ENCODE measurements at places on chromosomes 13 and 19.
A peak's percentile ranks its signal among the peaks of the same experiment; 100 is the strongest.

- DNase-seq: no peak
Measured at GRCh38 chr13:39266426-39266825, 228.2 kb downstream of the NHLRC3 start.

GRCh38 chr13:87169337-87169736, 501.8 kb upstream of the SLITRK5 start:
- no peak for DNase-seq

- DNase-seq: no peak
Measured at GRCh38 chr13:85379433-85379832, 419.8 kb downstream of the SLITRK6 start.

- DNase-seq: no peak
Measured at GRCh38 chr19:30381366-30381765, 9.2 kb downstream of the ZNF536 start.

- no peak for DNase-seq
Measured at GRCh38 chr19:29528946-29529645, 3.3 kb downstream of the VSTM2B start.

DNA sequence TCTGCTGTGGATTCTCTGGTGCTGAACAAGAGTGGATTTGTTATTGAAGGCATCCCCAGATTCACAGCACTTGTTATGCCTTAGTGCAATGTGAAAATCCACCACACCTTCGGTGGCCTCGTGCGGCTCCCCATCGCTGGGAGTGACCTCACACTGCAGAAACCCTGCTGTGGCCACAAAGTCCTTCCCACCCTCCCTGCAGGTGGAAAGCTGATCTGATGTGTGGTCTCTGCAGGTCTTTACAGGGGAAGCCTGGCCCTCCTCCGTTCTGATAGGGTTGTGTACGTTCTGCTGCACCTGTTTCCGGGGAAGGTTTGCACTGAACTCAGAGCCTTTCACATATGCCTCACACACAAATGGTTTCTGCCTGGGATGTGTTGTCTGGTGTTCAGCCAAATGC, 5.0 kb downstream of the ZNF792 start:
- DNase-seq: no peak

DNA sequence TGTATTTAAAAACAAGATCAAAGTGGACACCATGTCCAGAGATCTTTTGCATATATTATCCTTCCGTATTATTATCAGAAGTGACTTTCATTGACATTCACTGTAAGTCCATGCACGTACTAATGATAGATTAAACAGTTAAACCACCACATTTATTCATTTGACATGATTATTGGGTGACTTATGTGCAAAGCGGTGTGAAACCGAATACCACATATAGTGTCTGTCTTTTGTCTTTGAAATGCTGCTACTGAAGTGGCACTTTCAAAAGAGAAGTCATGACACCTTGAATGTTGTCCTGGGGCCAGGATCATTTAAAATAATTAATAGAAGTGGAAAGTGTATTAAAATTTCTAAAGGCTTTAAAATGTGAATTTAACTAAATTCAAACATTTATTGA, 100.1 kb downstream of the ERCC5 start:
- DNase-seq: no peak

GRCh38 chr13:40070357-40070756, 414.9 kb downstream of the COG6 start:
- no peak for DNase-seq

- DNase-seq: no peak
Measured at GRCh38 chr13:55067946-55068345, 2039.3 kb downstream of the OLFM4 start.

GRCh38 chr13:44212633-44213396, 160.8 kb upstream of the SERP2 start:
- DNase-seq: no peak

- no peak for DNase-seq
Measured at GRCh38 chr13:53041968-53042516, 13.4 kb downstream of the OLFM4 start.

- no peak for DNase-seq
Measured at GRCh38 chr19:39637891-39638290, 17.8 kb upstream of the LGALS16 start.

DNA sequence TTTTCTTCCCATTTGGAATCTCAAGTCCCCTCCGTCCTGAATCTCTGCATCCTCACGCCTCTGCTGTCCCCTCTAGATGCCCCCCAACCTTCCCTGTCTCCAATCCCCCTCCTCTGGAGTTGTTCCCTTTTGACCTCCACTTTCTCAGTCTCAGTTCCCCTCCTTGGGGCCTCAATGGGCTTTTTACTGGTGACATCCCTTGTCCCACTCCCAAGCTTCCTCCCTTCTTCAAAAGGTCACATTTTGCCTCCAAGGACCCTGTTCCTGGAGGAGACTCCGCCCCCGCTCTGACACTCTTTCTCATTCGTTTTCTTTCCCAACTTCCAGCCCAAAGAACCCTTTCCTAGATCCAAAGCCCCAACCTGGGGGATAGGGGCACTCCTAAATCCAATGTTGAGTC, 1.0 kb downstream of the AP2S1 start:
- DNase-seq: no peak

DNA sequence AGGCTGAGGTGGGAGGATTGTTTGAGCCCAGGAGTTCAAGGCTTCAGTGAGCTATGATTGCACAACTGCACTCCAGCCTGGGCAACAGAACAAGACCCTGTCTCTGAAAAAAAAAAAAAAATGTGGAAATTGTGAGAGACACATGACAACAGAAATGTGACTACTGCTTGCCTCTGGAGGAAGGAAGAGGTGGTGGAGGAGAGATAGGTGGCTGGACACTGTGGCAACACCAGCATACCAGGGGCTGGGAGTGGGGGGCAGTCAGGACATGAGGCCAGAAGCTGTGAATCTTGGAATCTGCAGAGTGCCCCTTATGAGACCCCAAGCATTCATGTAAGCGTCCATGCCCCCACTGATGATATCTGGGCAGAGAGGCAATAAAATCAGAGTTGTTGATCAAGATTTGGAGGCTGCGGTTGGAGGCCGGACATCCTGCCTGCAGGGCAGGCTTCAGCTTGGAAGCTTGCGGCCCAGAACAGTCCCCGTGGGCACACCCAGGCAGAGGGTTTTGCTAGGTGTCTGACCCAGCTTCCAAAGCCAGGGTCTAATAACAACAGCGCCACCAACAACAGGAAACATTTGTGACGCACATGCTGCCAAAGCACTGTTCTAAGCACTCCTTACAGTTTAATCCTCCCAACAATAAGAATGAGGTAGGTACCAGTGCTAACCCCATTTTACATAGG, 16.9 kb downstream of the FAM187B start:
- DNase-seq: no peak

DNA sequence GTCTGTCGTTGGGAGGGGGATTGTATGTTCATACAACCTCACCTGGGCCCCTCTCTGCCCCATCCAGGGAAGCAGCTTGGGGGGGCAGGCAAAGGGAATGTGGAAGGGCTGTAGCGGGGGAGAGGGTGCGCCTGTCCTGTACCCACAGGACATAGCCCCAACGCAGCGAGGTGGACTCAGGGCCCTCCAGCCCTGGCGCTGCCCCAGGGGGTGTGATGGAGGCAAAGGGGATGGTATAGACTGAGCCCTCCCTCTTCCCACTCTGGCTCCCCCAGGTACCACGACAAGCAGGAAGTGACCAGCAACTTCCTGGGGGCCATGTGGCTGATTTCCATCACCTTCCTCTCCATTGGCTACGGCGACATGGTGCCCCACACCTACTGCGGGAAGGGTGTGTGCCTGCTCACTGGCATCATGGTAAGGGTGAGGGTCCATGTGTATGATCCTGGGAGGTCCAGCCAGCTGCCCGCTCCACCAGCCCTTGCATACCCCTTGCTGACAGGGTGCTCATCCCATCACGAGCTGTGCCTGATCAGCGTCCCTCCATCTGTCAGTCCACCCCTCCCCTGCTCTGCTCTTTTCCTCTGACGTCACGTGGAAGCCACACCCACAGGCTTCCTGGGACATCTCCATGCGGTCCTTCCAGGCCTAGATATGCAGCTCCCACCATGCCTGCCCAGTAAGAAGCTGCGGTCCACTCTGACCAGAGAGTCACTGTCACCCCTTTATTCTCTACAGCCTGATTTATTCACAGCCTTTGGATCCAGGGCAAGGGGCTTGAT, 18.3 kb downstream of the KCNN1 start:
- no peak for DNase-seq

GRCh38 chr13:102729560-102730270, 34.9 kb upstream of the METTL21C start:
- DNase-seq: no peak

- DNase-seq: no peak
Measured at GRCh38 chr19:51551673-51552432, 19.2 kb upstream of the ZNF175 start.

DNA sequence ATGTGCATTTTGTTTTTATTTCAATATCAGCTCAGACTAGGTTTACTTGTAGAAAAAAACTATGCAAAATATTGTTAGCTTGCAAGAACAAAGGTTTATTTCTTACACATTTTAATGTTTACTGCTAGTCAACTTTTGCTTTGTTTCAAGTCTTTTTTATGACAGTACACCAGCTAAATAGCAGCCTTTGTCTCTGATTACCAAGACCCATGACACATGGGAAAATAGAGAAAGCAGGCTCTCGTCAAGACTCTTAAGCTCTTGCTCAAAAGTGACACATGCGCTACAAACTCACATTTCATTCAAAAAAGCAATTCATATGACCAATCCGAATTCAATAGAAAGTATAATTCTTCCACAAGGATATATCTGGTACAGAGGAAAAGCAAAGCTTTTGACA, 642.3 kb upstream of the SLITRK1 start:
- no peak for DNase-seq

GRCh38 chr19:29482855-29483640, 42.7 kb upstream of the VSTM2B start:
- DNase-seq: no peak

GRCh38 chr13:23741879-23742510, 147.2 kb downstream of the MIPEP start:
- no peak for DNase-seq

DNA sequence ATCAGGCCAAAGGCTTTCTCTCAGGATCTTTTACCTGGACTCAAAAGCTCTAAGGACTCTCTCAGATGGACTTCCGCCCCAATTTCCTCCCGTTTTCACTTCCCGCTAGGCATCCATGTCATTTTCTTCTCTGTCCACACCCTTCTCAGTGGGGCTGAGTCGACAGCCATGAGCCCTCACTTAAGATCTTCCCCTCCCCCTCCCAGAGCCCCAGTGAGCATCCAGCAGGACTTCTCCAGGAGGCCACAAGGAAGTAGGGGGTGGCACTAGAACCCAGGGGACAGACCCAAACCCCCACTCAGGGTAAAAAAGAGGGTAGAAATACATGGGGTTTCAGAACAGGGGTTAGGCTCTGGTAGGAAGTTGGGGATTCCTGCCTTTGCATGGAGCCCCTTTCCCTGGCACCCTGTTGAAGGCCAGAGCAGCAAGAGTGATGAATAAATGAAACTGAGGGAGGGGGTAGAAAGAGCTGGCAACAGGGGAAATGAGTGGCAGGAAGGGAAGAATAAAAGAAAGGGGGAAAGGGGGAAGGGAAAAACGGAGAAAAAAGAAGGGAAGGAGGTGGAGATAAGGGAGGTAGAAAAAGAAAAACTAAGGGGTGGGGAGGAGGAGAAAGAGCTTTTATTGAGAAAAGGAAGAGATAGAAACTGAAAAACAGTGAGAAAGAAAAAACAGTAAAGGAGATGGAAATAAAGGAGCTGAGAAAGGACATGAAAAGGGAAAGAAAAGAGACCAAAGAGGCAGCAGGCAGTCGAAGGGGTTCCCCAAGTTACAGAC, 42.3 kb downstream of the DEDD2 start:
- DNase-seq: no peak

- no peak for DNase-seq
Measured at GRCh38 chr19:870963-871401, 11.5 kb downstream of the CFD start.

- DNase-seq: no peak
Measured at GRCh38 chr19:7859831-7860713, 14.1 kb downstream of the PRR36 start.

DNA sequence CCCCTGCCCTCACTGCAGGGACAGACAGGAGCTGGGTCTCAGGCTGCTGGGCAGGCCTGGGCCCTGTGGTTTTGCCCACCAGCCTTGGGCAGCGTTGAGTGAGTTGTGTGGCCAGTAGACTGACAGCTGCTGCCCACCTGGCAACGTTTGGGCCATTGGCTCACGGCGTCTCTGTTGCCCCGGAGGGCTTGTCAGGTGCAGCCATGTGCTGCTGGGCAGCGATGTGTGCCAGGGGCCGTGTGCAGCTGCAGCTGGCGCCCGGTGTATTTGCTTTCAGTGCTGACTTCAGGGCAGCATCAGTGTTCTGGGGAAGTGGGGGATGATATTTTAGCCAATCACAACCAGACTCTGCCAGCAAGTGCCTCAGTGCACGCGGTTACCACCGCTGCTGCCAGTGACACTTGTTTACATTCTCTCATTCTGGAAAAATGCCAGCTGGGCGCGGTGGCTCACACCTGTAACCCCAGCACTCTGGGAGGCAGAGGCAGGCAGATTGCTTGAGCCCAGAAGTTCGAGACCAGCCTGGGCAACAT, 10.6 kb downstream of the FZR1 start:
- DNase-seq: no peak

DNA sequence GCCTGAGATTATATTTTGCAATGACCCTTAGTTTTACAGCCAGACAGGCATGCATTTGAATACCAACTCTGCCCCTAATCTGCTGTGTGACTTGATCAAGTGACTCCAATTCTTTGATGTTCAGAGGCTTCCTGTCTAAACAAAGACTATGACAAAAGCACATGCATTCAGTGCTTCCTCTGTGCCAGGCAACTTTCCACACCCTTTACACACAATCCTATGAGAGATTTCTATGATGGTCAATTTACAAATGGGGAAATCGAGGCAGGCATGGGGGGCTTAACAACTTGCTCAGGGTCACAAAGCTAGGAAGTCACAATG, 3.7 kb upstream of the LYPD3 start:
- DNase-seq: no peak

DNA sequence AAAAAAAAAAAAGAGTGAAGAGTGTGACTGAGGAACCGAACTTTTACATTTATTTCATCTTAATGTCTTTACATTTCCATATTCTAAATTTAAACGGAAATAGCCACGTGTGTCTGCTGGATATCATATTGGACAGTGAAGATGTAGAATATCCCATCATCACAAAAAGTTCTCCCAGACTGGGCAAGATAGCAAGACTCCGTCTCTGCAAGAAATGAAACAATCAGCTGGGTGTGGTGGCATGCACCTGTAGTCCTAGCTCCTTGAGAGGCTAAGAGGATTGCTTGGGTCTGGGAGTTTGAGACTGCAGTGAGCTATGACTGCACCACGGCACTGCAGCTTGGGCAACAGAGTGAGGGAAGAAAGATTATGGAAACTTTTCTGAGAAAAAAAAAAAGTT, 3.9 kb downstream of the ZNF579 start:
- no peak for DNase-seq

GRCh38 chr19:2327773-2328400, 499 bp downstream of the LSM7 start:
- no peak for DNase-seq

- DNase-seq: peak; percentile 67
Measured at GRCh38 chr19:18290302-18291018, 9.0 kb upstream of the JUND start.

GRCh38 chr13:24225930-24226329, 65.4 kb downstream of the SPATA13 start:
- no peak for DNase-seq

- no peak for DNase-seq
Measured at GRCh38 chr19:48713041-48713863, 6.3 kb downstream of the MAMSTR start.

GRCh38 chr19:28482221-28482620, 730.7 kb downstream of the UQCRFS1 start:
- no peak for DNase-seq

All from stimulated activated CD8-positive, alpha-beta memory T cell treated with anti-CD3 and anti-CD28 coated beads, Interleukin-7, amount 100 ng/mL, for 1 hour (primary cell).